ENCODE measurements at places on chromosomes 13 and 19.

GRCh38 chr13:42883771-42884467 is 102.5 kb downstream of the FAM216B start:
- no peak for DNase-seq

- DNase-seq, result no peak
Measured at GRCh38 chr19:49395581-49396407, 7.7 kb downstream of the KASH5 start.

DNA sequence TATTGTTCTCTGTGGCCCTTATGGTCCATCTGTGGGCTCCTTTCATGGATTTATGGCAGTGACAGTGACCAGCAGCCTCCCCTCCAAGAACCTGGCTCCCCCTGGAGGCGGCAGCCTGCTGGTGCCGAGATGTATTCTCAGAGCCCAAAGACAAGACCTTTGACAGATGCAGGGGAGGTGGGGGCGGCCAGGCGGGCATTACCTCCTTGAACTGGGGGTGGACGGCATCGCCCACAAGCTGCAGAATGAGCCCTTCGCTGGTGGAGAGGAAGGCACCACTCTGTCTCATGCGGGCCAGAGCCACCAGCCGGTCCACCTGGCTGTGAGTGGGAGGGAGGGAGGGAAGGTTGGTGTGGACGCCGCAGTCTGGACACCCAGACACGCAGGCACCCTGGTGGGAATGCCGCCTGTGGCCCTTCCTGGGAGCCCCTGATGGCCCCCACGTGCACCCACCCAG is 6.6 kb downstream of the ISOC2 start:
- no peak for DNase-seq

DNA sequence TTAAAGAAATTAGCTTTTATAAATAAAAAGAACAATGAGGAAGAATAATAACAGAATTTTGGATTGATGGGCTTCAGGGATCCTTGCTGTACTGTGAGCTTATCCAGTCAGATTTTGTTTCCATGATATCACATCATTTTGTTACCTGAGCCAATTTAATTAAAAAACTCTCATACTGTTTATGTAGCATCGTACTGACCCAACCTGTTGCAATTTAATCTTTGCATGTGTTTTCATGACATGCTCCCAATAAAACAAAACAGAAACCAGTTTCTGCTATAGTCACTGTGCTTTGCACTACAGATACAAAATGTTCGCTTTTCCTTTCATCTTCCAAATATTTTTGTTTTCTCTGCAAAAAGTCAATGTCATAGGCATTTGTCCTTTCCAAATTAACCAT is 109.7 kb upstream of the RNF113B start:
- no peak for DNase-seq

- no peak for DNase-seq
Measured at GRCh38 chr13:27355894-27356293, 68.5 kb upstream of the GTF3A start.

GRCh38 chr19:46528601-46529590 is 33.2 kb upstream of the PNMA8B start:
- no peak for DNase-seq

DNA sequence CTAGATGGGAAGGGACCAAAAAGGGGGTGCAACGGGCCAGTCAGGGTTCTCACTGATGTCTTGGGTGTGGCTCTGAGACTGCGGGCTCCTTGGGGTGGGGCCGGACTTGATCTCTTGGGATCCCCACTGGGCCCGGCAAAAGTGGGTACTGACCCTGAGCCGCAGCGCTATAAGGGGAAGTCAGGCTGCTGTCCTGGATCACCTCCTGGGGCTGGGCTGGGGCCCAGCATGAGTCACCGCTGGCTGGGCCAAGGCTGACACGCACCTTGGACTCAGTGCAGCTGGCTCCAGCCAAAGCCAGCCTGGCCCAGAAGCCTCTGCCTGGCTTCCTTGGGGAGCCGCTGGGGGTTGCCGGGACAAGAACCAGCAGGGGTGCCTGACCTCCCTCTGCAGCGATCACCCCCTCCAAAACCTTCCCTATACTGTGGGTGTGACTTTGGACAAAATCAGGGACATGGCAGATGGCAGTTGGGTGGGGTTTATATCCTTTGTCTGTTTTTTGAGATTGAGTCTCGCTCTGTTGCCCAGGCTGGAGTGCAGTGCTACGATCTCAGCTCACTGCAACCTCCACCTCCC is 617 bp upstream of the IQCN start:
- DNase-seq, result peak; percentile 86

GRCh38 chr19:13207846-13208671 is 57.8 kb downstream of the IER2 start:
- DNase-seq, result no peak

DNA sequence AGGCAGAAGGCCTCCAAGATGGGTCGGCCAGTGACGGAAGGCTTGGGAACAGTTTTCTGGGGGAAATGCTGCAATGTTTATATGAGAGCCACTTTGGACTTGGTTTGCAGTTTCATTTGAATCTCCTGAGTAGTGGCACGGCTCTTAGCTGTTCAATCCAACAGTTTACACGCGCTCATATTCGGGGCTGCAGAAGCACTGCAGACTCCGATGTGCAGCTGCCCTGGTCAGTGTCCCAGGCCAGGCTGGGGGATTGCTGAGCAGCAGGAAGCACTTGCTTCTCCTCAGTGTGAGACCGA is 31.7 kb downstream of the CEBPG start:
- peak; percentile 41 for DNase-seq

GRCh38 chr13:92136449-92137155 is 738.2 kb downstream of the GPC5 start:
- DNase-seq, result no peak

DNA sequence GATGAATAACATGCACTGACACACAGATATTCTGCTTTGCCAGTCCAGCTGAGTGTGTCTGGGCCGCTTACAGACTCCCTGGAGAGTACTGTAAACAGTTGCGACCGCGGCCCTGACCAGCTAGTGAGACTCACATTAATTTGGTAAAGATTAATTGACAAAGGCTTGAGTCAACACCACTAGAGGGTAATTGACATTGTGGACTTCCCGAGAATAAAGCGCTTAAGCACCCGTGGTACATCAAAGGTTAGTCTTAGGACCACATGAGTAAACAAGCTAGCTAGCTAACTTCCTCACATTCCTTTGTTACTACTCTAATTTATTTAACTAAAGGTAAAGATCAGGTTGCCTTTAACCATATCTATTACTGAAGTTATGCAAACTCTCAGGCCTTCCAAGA is 624.4 kb upstream of the ARGLU1 start:
- no peak for DNase-seq

DNA sequence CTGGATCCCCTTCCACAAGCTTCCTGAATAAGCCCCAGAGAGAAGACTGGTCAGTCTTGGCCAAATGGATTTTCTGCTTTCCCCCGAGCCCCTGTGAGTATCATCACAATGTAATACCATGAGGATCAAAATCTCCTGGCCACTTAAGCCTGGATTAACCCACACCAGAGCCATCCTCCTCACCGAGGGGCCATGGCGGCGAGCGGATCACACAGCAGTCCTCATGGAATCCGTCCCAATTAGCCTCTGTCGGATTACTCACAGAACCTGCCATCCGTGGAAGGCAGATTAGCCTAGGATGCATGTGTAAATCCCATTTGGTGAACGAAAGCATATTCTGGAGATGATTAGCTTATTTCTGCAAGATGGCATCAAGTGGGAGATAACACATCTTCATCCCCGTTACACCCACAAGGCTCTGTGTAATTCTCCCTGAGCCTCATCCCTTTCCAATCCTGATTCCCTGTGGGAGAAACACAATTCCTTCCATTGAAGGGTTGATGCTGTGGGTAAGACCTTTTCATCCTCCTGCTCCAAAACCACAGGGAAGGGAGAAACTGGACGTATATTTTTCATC is 42.5 kb downstream of the GNG7 start:
- DNase-seq, result no peak

- DNase-seq, result no peak
Measured at GRCh38 chr19:57888107-57888559, 704 bp downstream of the ZNF814 start.

- no peak for DNase-seq
Measured at GRCh38 chr13:104597546-104598180, 1531.4 kb upstream of the SLC10A2 start.

GRCh38 chr19:2046046-2046907 is 4.8 kb downstream of the MKNK2 start:
- DNase-seq, result no peak

- no peak for DNase-seq
Measured at GRCh38 chr19:48609571-48610108, 3.1 kb downstream of the SPACA4 start.

GRCh38 chr19:36099166-36099785 is 11.7 kb upstream of the OVOL3 start:
- no peak for DNase-seq

GRCh38 chr13:48738311-48738710 is 84.6 kb downstream of the CYSLTR2 start:
- no peak for DNase-seq

DNA sequence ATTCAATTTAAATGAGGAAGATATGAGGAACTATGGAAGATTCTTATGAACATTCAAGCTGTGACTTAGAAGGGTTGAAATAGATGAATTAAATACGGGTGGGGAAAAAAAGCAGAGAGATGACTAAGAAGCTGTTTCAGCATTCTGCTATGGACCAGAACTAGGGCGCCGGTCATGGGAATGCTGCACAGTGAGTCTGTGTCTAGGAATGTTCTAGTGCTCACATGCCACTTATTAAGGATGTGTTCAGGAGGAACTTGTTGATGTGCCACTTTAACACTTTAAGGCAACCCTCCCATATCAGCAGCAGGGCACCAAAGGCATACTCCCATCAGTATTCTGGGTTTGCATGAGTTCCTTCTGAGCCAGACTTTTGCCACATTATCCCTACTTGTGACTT is 152.1 kb downstream of the POSTN start:
- DNase-seq, result no peak

DNA sequence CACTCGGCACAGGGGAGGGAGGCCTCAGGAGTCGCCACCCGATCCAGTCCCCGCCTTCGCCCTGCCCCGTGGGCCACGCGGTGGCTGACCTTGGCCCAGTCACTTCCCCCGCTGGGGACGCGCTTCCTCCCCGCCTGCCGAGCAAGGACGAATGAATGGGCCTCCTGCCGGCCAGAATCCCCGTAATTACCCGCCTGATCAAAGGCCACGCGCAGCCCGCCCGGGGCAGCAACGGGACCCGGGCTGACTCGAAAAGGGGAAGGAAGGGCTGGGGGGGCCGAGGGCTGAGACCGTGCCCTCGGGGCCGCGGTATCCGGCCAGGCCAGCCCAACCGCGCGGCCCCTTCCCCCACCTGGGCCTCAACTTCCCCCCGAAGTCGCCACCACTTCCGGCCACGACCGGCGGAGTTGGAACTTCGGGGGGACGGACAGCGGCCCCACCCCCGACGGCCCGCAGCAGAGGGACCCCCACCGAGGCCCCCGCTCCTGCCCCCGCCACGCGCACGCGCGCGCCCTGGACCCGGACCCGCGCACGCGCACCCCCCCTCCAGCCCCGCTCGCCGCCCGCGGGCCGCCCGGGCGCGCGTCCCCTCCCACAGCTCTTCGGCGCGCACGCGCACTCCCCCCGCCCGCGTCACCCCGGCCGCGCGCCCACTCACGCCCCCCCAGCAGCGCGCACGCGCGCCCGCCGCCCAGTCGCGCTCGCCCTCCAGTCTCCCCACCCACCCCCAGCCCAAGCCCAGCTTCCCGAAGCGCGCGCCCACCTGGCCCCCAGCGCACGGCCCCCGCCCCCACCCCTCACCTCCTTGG is 520 bp downstream of the ZNF787 start:
- DNase-seq, result peak; percentile 61

- DNase-seq, result no peak
Measured at GRCh38 chr19:33416307-33417215, 43.1 kb downstream of the CEBPG start.

DNA sequence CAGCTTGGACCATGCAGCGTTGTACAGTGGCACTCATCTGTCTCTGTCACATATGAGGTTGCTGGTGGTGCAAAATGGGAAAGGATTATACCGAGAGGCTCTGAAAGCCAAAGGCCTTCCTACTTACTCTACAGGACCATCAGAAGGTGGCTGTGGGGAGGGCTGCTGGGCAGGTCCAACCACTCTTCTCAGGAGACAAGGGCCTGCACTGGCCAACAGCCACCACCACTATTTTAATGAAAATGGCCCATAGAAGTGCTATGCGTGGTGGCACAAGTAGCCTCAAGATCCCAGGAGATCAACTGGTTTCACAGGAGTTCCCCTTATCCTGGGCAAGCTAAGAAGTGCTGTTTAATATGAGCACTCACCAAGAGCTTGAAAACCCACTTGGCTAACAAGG is 52.3 kb downstream of the MRPL57 start:
- no peak for DNase-seq

DNA sequence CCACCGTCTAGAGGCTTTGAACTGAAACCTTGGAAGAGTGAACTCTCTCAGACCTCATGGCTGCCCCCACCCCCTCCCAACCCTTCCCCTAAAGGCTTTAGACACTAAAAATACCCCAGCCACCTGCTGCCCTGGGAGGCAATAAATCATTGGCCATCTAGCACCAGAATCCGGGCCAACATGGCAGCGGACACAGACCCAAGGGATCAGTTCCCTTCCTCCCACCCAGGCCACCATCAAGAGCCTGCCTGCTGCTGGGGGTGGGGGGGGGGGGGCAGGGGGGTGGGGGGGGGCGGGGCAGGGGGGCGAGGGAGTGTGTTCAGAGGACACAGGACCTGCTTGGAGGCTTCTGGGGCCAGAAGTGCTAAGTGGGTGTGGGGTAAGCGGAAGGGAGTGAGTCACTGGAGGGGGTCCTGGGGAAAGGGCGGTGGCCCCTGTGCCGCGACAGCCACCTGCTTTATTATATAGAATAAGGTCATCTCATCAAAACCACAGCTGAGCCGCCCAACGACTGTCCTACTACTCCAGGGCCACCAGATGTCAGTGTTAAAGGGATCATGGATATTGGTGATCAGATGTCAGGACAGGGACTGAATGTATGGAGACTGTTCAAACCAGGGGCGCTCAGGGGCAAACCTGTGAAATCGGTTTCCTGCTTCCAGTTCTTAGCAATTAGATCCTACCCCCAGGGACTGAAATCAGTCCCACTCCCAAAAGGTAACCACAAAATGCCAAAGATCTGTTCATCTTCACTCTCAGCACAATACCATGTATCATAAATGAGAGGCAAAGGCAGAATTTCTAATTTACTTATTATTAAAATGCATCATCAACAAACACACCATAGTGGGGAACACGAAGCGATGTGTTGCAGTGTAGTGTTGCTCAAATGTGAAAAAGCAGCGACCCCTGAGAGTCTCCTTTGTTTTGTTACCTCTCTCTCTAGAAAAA is 24.3 kb downstream of the ARL11 start:
- DNase-seq, result no peak

- DNase-seq, result no peak
Measured at GRCh38 chr19:30742406-30742938, 370.3 kb downstream of the ZNF536 start.

DNA sequence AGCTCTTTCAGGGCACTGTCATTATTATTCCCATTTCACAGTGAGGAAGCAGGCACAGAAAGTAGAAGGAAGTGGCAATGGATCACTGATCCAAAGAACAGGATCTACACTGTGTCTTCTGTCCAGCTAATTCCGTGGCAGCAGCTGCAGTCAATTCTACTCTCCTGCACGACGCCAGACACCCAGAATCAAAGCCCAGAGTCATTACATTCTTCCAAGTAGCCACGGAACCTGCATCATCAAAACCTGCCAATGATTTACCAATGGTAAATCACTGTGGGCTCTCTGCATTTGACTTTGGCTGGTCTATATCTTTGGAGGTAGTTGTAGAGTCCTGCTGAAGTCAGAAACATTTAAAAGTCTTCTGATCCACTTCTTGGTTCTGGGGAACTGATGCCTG is 767.7 kb downstream of the LIG4 start:
- no peak for DNase-seq

- DNase-seq, result no peak
Measured at GRCh38 chr13:26656919-26657318, 99.4 kb downstream of the WASF3 start.
